DND-41 (cell line): ENCODE measurements at places on chromosomes 2 and 18.

DNA sequence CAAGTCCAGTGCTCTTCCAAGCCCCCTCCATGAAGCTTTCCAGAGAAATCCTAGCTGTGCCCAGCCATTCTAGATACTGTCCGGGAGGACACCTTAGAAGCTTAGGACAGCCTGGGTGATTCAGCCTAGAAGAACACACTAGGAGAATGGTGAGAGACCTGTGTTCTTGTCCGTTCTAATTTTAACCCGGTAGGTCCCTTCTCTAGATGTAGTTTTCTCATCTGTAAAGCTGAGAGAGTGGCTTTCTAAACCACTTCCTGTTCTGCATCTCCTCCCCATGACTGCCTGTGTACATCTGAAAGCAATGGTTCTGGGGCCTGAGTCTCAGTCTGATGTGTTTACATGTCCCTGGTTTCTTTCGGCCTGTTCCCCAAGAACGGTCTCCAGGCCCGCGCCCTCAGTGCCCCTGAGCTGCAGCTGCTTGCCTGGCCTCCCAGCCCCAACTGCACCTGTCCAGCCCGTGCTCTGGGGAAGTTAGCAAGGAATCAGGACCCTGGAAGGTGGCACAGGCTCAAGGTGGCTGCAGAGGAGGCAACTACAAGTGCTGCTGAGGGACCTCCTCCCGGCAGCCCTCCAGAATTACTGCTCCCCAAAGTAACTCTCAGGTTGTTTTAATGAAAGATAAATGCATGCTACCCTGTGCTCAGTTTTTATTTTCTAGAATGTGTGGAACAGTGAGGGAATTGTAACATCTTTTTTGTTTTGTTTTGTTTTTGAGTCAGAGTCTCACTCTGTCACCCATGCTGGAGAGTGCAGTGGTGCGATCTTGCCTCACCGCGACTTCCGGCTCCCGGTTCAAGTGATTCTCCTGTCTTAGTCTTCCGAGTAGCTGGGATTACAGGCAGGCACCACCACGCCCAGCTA lies 105.9 kb downstream of the LBH start:
- peaks cover 40% of the 10 kb centered on the region for H3K4me1 ChIP-seq
- H3K36me3 ChIP-seq: no peaks in the 10 kb centered on the region
- no peaks in the 10 kb centered on the region for H3K27me3 ChIP-seq
- peak; percentile 76 for DNase-seq

DNA sequence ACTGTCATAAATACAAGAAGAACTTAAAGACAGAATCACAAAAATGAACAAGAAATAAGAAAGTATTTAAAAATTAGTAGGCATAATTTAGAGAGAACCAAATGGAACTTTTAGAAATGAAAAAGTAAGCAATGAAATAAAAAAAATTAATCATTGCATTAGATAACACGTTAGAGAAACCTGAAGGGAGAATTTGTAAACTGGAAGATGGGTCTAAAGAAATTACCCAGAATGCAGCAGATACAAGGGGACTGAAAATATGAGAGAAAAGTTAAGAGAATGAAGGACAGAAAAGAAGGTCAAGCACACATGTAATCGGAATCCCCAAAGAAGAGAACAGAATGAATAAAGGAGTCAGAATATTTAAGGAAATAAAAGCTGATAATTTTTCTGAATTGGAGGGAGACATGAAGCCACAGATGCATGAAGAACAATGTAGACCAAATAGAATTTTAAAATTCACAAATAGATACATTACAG lies 21.5 kb downstream of the TCF4 start:
- H3K4me1 ChIP-seq: no peaks in the 10 kb centered on the region
- no peak overlapping the region for H3K4me3 ChIP-seq
- H3K27ac ChIP-seq: no peak overlapping the region
- H3K27me3 ChIP-seq: no peaks in the 10 kb centered on the region
- DNase-seq: no peak

DNA sequence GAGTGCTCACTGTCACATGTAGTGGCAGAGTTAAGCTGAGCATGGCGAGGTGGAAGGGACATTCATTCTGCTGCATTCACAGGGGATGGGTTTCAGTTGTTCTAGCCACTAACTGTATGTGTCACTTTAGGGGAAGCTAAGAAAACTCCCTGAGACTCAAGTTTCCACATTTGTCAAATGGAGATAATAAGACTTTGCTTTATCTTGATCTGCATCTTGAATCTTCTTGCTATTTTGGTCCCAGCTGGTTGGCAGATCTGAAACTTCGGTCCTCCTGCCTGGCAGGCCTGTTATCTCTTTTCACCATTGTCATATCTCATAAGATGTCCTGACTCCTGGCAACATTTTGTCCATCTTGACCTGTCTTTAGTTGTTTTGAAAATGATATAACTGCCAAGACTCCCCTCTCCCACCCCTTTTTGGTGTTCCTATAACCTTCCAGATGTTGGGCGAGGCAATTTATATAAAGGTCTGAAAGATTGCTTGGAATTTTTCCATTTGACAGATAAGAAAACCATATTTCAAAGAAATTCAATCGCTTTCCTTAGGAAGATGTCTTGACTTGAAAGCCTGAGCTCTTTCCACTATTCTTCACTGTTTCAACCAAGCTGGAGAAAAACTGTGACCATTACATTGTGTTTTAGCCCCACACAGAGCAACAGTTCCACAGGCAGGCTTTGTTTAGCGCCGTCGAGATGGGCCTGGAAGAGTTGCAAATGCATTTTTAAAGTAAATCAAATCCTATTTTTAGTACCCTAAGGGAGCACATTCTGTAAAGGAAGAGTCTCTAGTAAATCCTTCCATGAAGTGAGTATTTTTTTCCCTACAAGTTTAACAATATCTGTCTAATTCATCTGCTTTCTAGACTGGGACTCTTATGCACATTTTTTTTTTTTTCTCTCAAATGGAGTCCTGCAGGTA lies 33.4 kb downstream of the MYCN start:
- H3K36me3 ChIP-seq: no peaks in the 10 kb centered on the region
- no peak for DNase-seq
- H3K4me3 ChIP-seq: no peak overlapping the region
- no peaks in the 10 kb centered on the region for H3K4me1 ChIP-seq
- H3K27me3 ChIP-seq: no peaks in the 10 kb centered on the region
- no peak overlapping the region for H3K27ac ChIP-seq

GRCh38 chr2:21910832-21911507 lies 787.2 kb downstream of the TDRD15 start:
- no peak overlapping the region for H3K27ac ChIP-seq
- no peaks in the 10 kb centered on the region for H3K27me3 ChIP-seq
- H3K4me1 ChIP-seq: no peaks in the 10 kb centered on the region
- DNase-seq: no peak
- no peaks in the 10 kb centered on the region for H3K36me3 ChIP-seq

- H3K27ac ChIP-seq: no peak overlapping the region
- no peaks in the 10 kb centered on the region for H3K36me3 ChIP-seq
- DNase-seq: no peak
- H3K27me3 ChIP-seq: no peaks in the 10 kb centered on the region
Observed at GRCh38 chr18:46046688-46047087, 25.4 kb downstream of the PSTPIP2 start.

GRCh38 chr2:96495982-96496629 lies 9.1 kb downstream of the NEURL3 start:
- H3K27ac ChIP-seq: no peak overlapping the region
- no peaks in the 10 kb centered on the region for H3K4me1 ChIP-seq
- no peaks in the 10 kb centered on the region for H3K36me3 ChIP-seq
- no peak for DNase-seq
- H3K4me3 ChIP-seq: no peak overlapping the region

DNA sequence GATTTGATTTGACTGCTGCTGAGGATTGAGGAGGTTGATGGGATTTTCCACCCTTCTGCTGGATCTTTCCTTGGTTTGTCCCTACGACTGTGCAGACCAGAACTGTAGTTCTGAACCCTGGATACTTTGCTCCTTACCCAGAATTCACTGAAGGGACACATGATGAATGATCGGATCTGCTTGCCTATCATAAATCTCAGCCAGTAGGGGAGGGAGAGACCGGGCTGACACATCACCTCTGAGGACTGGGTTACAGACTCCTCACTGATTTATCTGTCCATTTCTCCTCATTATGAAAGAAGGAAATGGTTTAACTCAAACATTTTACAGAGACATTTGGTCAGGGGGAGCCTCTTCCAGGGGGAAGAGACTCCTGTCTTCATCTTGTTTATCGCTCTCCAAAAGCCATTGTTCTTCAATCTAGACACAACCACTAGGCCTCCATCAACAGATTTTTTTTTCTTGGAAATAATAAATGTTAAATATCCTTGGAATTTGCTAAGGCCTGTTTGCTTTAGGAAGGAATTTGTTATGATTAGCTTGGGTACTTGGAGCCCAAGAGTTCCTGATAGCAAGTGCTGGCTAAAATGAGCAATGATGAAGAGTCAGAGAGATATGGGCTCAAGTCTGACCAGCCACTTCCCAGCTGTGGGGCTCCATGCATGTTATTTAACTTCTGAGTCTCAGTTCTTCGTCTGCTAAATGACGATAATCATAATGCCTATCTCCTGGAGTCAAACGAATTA lies 925.5 kb downstream of the SLC4A3 start:
- H3K27me3 ChIP-seq: no peaks in the 10 kb centered on the region
- H3K4me3 ChIP-seq: no peak overlapping the region
- H3K4me1 ChIP-seq: no peaks in the 10 kb centered on the region

DNA sequence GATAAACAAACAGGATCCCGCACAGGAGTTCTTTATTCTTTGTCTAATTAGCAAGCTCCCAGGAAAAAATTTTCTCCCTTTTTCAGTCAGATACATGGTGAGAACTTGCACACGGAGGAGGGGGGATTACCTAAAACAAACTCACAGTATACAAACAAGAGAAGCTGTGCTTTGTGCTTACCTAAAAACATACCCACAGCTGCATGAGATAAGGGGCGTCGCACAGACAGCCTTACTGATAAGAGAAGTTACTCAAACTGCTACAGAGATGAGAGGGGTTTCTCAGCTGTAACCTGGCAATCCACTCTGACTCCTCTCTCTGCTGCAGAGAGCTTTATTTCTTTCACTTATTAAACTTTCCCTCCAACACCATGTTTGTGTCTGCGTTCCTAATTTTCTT lies 32.9 kb upstream of the ST3GAL5 start:
- H3K27me3 ChIP-seq: no peaks in the 10 kb centered on the region
- H3K36me3 ChIP-seq: no peaks in the 10 kb centered on the region
- no peak for DNase-seq
- H3K27ac ChIP-seq: no peak overlapping the region
- H3K4me1 ChIP-seq: peaks cover 10% of the 10 kb centered on the region

DNA sequence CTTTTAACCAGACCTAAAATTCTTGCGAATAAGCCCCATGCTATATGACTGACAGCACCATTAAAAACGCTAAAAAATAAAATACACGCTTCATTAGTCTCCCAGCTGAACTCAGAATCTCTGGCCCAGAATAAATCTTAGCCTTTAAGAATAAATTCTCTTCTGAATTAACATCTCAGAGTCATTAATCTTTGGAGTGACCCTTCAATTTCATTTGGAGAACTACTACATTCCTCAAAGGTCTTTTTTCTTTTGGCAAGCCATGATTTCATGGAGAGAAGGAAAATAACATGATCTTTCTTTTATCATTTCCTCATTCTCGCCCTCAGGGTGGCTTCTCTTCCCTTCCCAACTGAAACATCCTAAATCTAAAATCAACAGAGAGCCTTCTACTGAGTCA lies 259.0 kb downstream of the AFF3 start:
- no peaks in the 10 kb centered on the region for H3K36me3 ChIP-seq
- no peak overlapping the region for H3K4me3 ChIP-seq
- no peak for DNase-seq
- no peaks in the 10 kb centered on the region for H3K27me3 ChIP-seq
- no peaks in the 10 kb centered on the region for H3K4me1 ChIP-seq
- no peak overlapping the region for H3K27ac ChIP-seq

DNA sequence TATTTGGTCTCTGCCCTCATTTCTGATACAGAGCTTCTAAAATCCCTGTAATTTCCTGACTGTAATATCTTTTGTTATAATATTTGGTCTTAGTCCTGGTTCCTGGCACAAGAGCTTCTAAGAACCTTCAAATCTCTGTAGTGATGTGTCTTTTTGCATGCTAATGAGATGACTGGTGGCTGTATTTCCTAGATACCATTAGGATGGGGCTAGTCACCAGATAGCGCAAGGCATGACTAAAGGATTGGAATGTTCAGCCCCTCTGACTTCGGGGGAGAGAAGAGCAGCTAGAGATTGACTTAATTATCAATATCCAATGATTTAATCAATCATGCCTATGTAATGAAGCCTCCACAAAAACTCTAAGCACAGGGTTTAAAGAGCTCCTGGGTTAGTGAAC lies 620.8 kb upstream of the ACVR2A start:
- no peaks in the 10 kb centered on the region for H3K4me1 ChIP-seq
- H3K27ac ChIP-seq: no peak overlapping the region
- no peaks in the 10 kb centered on the region for H3K36me3 ChIP-seq

GRCh38 chr2:173657996-173658717 lies 303.5 kb downstream of the CDCA7 start:
- H3K27me3 ChIP-seq: peaks cover 3% of the 10 kb centered on the region
- no peak overlapping the region for H3K4me3 ChIP-seq
- no peak overlapping the region for H3K27ac ChIP-seq
- no peak for DNase-seq
- no peaks in the 10 kb centered on the region for H3K4me1 ChIP-seq

DNA sequence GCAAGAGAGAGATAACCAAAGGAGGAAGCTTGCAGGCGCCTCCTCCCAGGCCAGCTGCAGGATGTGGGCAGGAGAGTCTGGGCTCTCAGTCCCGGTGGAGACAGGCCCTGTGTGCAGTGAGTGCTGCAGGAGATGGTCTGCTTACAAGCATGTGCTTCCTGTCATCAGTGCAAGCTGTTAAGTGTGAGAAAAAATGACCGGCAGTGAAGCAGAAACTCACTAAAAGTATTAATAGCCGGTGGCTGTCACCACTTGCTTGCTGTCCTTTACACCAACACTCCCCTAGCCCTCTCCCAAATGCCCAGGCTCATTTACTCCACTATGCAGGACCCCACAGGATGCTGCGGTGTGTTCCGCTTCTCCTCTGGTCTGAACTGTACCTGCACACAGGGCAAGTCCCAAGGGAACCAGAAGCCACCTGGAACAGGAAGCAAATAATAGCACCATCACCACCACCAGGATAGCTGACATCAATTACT lies 435.6 kb upstream of the HS6ST1 start:
- H3K27me3 ChIP-seq: no peaks in the 10 kb centered on the region
- DNase-seq: peak; percentile 97
- H3K4me3 ChIP-seq: peak overlapping the region; percentile 37
- H3K4me1 ChIP-seq: peaks cover 69% of the 10 kb centered on the region

DNA sequence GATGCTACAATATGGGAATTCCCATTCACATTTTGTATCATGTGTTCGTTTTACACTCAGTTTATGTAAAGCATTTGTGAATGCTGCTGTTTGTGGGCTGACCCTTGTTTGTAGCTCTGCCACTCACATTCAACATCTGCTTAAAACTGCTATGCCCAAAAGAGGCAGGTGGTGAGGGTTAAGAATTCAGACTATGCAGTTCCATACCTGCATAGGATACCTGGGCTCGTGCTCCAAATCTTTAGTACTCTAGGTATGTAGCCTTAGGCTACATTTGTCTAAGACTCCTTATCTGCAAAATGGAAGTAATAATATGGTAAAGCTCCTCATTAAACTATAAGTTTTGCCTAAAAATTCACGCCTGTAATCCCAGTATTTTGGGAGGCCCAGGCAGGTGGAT lies 199.5 kb downstream of the GPD2 start:
- no peak overlapping the region for H3K27ac ChIP-seq
- peaks cover 7% of the 10 kb centered on the region; the same call in 1 of the 2 replicates for H3K4me1 ChIP-seq
- H3K4me3 ChIP-seq: no peak overlapping the region
- DNase-seq: no peak
